Stimulated activated effector memory CD8-positive, alpha-beta T cell treated with anti-CD3 and anti-CD28 coated beads, Interleukin-12 subunit alpha, Interleukin-12 subunit beta, amount 100 ng/mL, for 72 hours (primary cell): ENCODE measurements at places on chromosomes 3 and 15.

DNA sequence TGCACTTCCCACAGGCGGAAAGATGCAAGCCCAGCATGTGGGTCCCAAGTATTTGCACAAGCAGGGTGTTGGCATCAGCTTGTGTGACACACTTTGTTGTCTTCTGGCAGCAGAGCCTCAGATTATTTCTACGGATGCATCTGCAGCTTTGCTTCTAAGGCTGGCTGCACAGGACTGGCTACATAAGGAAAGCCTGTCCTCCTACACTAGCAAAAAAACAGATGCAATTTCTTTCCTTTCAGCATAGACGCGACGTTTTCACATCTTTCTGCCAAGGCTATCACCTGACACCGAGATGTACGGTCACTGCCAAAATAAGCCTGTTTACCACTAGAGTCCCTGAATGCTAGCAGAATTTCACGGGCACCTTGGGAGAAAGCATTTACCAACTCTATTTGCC lies 13.5 kb downstream of the MRPS11 start:
- no peak for DNase-seq

DNA sequence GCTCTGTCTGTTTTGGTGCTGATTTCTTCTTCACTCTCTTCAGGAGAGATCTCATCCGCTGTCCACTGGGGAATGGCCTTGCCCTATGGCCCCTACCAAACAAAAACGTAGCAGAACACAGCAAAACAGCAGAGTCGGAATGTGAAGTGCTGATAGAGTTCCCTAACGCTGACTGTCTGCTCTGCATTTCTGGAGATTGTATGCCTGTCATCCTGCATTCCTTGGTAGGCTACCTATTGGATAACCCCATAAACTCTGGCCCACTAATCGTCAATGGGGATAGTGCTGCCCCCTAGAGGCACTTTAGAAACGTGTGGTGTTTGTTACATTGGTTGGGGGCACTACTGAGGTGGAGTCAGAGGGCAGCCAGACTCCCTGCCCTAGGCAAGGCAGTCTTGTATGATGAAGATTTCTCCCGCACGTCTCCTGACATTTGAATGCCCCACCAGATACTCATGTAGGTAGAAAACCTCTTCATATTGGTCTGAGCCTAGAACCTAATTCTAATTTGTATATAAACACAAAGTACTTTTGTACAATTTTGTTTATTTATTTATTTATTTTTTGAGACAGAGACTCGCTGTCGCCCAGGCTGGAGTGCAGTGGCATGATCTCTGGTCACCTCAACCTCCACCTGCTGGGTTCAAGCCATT lies 15.6 kb upstream of the MAGEF1 start:
- DNase-seq, result peak; percentile 68

- DNase-seq, result no peak
These were observed 4.0 kb downstream of the LMCD1 start for GRCh38 chr3:8505621-8506020.

DNA sequence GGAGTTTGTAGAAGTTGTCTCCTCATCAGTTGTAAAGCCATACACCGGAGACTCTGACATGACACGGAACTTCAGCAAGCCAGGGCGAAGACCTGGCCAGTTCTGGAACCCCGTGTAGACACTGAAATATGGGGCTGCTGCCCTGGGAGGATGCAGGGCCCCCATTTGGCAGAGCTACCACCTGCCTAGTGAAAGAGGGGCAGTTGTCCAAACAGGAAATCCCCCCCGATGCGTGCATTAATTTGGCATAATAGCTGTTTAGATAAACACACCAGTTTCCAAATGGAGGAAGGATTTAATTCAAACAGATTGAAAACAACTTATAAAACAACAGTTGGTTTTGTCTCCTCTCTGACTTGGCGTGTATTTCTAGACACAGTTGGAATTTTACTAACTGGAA lies 357.2 kb downstream of the GABRG3 start:
- no peak for DNase-seq

GRCh38 chr15:57861815-57862586 lies 155.5 kb downstream of the POLR2M start:
- DNase-seq, result no peak

- no peak for DNase-seq
These were observed 97.2 kb downstream of the LIPC start for GRCh38 chr15:58529041-58529440.

DNA sequence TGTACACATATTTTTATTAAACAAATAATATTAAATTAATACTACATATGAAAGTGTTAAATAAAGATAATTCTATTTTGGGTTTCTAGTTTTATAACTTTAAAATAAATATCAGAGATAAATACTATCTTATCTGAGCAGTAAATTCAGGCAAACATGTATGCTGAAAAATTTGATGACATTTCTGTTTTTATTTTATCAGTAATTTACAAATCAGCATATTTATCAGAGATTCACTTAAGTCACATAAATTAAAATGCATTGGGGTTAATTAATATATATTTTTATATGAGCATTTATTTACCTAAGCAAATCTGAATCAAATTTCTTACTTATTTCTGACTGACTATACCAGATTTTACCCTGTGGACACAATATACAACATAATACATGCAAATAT lies 1499.8 kb downstream of the OTOL1 start:
- DNase-seq, result no peak

GRCh38 chr3:42569593-42570142 lies 12.1 kb downstream of the SEC22C start:
- no peak for DNase-seq

GRCh38 chr15:75107908-75108838 lies 84.8 kb downstream of the PPCDC start:
- DNase-seq, result peak; percentile 79
